Activated CD4-positive, alpha-beta memory T cell treated with anti-CD3 and anti-CD28 coated beads for 36 hours (primary cell): ENCODE measurements at places on chromosomes 7 and 10.

DNA sequence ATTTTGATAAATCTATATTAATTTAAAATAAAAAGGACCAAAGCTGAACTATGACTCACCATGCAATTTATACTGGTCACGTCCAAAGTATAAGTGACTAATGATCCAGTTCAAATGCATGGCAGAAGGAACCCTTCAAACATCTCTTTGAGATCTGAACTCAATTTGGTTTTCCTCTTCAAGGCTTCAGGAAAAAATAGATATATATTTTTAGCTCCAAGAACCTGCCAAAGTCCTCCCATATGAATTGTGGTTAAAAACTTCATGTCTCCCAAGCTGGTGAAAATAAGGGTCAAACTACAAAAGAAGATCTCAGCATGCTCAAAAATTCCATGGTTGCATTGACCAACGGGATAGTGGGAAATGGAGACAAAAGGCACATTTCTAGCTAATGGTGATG, 34.6 kb upstream of the PDE1C start:
- DNase-seq: no peak

DNA sequence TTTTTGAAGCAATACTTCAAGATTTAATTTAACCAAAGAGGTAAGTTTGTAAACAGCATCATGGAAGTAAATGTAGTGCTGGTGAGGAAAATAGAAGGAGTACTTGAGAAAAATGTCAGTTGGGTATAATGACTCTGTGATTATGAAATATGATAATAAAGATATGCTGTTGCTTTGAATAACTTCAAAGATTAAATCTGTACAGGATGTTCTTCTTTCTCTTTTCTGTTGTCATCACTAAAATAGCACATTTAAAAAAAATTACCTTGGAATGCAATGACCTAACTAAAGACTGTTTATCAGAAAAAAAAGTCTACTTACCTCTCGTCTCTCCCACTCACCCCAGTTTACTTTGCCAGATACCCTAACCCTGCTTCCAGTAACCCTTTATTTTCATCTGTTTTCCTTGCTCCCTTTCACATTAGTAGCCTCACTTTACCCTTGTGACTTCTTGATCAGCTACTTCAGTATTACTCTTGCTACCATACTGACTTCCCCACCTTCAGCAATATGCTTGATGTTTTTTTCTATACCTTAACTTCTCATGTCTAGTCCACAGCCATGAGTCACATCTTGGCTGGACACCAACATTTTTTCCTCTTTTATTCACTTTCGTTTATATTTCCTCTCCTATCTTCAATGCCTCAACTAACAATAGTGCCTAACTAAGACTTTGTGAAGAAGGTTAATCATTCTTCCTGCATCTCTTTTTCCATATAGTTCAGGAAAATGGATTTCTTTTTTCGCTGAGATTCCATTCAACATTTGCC, 29.7 kb upstream of the TAS2R16 start:
- no peak for DNase-seq

DNA sequence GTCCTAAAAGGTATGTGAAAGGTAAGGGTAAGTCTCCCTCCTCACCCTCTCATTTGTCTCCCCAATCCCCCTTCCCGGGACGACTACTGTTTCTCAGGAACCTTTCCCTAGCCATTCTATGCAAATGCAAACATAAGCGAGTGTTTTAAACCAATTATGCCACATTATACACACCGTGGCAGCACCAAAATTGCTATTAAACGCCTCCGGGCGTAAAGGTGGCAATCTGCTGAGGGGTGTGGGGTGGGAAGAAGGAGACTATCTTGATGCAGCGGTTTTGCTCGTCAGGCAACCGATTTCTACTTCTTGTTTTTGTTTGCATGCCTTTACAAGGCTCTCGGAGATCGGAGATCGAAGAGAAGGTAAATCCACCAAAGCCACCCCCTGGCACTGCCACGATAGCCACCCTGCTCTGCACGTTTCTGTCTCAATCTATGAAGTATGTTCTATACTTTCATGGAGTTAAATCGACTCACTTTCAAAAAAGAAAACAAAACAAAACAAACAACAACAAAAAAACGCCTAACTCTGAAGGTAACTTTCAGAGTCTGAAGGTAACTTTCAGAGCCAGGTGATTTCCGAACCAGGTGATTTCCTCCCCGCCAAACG, 46.0 kb upstream of the CDK1 start:
- peak; percentile 32 for DNase-seq

GRCh38 chr10:73368238-73368637, 9.6 kb upstream of the CFAP70 start:
- peak; percentile 42 for DNase-seq

- DNase-seq: no peak
Observed at GRCh38 chr7:129877146-129877792, 75.5 kb downstream of the UBE2H start.

DNA sequence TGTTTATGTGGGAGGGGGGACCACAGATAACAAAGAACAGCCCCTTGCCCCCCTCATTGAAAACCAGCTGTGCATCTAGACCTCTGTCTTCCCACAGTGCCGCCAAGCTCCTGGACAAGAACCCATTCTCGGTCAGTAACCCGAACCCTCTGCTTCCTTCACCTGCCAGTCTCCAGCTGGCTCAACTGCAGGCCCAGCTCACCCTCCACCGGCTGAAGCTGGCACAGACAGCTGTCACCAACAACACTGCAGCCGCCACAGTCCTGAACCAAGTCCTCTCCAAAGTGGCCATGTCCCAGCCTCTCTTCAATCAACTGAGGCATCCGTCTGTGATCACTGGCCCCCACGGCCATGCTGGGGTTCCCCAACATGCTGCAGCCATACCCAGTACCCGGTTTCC, 91.0 kb upstream of the PDCD4 start:
- DNase-seq: no peak

DNA sequence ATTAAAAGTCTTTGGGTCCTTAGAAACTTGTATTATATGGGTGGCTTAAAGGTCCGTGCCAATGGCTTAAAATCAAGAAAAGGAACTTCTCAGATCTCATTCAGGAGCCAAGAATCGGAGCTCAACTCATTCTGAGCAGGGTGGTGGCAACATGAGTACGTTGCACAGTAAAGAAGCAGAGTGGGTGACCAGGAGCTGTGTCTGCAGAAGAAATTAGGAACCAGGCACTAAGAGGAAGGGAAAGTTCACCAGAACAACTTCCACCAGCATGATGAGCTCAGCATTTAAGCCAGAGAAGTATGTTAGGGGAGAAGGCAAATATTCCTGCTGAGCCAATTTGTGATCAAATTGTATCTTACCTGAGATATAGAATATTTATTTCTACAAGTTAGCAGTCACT, 236.0 kb upstream of the NRP1 start:
- no peak for DNase-seq

DNA sequence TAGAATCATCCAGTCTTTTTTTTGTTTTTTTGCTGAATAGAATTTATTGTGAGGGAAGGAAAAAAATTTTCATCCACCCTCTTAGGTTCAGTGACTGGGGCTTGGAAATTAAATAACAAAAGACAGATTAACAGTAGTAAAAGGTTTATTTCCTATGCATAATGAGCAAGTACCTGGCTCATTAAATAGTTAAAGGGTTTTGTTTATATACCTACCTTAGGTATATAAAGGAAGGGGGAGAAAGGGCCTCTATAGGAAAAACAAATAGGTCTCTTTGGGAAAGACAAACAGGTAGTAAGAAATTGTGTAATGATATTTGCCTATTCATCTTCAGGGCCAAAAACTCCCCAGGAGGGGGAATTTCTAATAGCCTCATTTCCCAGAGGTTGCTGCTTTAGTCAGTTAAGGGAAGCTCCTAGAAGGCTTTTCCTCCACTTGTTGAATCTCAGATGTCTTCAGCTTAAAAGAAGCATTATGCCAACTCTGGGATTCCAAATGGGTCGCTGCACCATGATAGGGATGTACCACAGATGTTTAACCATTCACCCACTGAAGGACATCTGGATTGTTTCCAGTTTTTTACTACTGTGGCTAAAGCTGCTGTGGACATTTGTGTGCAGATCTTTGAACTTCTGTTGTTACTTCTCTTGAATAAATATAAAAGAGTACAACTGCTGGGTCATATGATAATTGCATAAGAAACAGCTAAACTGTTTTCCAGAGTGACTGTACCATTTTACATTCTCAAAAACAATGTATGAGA, 11.3 kb downstream of the ACADSB start:
- DNase-seq: no peak

- DNase-seq: no peak
Observed at GRCh38 chr10:68082872-68083271, 7.8 kb upstream of the HERC4 start.

DNA sequence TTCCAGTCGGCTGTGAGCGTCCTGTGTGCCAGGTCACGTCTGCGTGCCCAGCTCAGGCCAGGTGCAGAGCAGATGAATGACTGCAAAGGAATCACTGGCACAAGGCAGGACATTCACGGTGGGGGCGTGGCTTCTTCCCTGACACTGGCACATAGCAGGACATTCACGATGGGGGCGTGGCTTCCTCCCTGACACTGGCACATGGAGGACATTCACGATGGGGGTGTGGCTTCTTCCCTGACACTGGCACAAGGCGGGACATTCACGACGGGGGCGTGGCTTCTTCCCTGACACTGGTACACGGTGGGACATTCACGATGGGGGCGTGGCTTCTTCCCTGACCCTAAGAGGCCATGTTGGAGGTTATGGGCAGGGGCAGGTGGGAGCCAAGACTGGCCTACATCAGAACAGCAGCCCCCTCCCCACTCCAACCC, 64.3 kb downstream of the MYL10 start:
- DNase-seq: no peak

DNA sequence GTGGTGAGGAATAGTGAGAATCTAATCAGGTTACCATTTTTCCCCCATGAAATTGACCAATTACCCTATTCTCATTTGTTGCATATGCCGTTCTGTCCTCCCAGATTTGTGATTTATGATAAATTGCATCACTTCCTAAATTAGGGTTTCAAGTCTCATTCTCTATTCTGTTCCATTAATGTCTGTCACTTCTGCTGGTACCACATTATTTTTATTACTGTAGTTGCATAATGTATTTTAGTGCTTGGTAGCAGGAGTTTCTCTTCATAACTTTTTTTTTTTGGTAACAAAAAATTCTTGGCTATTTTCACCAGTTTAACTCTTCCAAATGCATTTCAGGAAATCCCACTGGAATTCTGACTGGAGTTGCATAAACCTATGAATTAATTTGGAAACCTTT, 44.0 kb upstream of the FAM133B start:
- no peak for DNase-seq
